Sigmoid colon (tissue), 7 donors: ENCODE measurements at places on chromosomes 3 and 15. TPM values are rescaled to one million over a fixed set of nuclear protein-coding genes. Genes with fewer than 3 reads are reported as not detected.
A peak's percentile ranks its signal among the peaks of the same experiment; 100 is the strongest.

DNA sequence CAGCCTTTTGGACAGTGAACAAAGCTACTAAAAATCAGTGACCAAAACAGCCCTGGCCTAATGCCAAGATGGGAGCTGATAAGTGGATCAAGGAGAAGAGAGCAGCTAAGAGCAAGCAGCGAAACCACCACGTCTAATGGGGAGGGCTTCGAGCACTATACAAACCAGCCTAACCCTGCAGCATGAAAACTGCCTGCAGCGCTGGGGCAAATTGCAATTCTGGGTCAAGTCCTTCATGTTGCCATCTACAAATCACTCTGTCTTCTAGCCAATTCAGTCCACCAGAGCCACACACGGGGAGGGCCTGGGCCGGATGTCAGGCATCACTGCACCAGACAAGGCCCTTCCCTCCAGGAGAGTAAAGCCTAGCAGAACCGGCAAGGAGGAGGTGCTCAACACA, 30.5 kb upstream of the SPATA12 start:
- H3K36me3 ChIP-seq, result no peaks in the 10 kb centered on the region
- no peak overlapping the region for H3K27ac ChIP-seq
- DNase-seq, result no peak
- no peak overlapping the region for H3K4me3 ChIP-seq
- no peaks in the 10 kb centered on the region for H3K27me3 ChIP-seq
- no peaks in the 10 kb centered on the region for H3K4me1 ChIP-seq

GRCh38 chr15:67072958-67073357, 7.6 kb downstream of the SMAD3 start:
- DNase-seq, result no peak
- no peak overlapping the region for H3K27ac ChIP-seq
- H3K27me3 ChIP-seq, result no peaks in the 10 kb centered on the region
- no peaks in the 10 kb centered on the region for H3K36me3 ChIP-seq

Gene GOLGA6B
- total RNA-seq, result not detected

- no peak overlapping the region for H3K27ac ChIP-seq
- no peaks in the 10 kb centered on the region for H3K4me1 ChIP-seq
- H3K36me3 ChIP-seq, result no peaks in the 10 kb centered on the region
Observed at GRCh38 chr3:149401212-149401925, 23.9 kb upstream of the TM4SF1 start.

- no peaks in the 10 kb centered on the region for H3K36me3 ChIP-seq
- H3K27ac ChIP-seq, result peak overlapping the region; percentile 66
- peak; percentile 30 for DNase-seq
- H3K27me3 ChIP-seq, result no peaks in the 10 kb centered on the region
- no peak overlapping the region for H3K4me3 ChIP-seq
Observed at GRCh38 chr15:99475754-99476412, 89.9 kb upstream of the MEF2A start.
